Peyer's patch (tissue), 4 donors: ENCODE measurements at places on chromosomes 6 and 20.

GRCh38 chr6:21639316-21639715 is 45.8 kb downstream of the SOX4 start:
- DNase-seq: no peak

- no peak for DNase-seq
These were observed 11.8 kb upstream of the GNRH2 start for GRCh38 chr20:3031524-3032147.

GRCh38 chr20:11499101-11499634 is 418.5 kb upstream of the BTBD3 start:
- DNase-seq: no peak

- DNase-seq: no peak
These were observed 32.3 kb upstream of the CITED2 start for GRCh38 chr6:139406577-139407343.

- no peak for DNase-seq
These were observed 557.4 kb upstream of the EYS start for GRCh38 chr6:66264376-66264775.

DNA sequence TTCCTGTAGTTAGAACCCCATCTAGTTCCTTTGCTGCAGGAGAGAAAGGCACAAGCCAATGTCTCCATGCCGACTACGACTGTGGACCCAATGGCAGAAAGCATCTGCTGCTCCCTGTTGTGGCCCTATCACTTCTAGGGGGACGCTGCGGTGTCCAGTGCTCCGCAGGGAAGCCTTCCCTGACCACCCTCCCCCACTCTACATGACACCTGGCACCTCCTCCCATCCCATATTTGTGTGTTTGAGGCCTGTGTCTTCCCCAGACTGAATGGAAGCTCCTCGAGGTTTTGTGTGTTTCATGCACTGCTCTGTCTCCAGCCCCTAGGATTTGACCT is 159.5 kb downstream of the DTNBP1 start:
- DNase-seq: no peak

- no peak for DNase-seq
These were observed 259.7 kb downstream of the HACE1 start for GRCh38 chr6:104599821-104600638.

GRCh38 chr6:52547647-52548352 is 29.1 kb downstream of the TRAM2 start:
- DNase-seq: peak; percentile 86

DNA sequence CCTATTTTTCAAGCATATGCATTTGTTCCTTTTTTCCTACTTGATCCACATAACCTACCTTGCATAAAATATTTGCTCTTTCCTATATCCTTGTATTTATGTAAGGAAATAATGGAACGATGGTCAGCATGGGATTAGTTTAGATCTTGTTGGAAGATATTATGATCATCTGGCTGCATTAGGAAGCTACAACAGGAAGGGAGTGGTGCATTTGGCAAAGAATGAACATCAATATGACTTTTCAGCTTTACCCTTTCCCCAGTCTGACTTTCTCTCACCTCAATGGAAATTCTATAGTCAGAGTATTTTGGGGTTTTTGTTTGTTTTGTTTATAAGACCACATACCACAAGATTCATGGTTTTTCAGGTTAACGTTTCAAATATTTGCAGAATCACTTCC is 66.0 kb downstream of the HS3ST5 start:
- DNase-seq: no peak
